ENCODE measurements at places on chromosomes 12 and 14.
A peak's percentile ranks its signal among the peaks of the same experiment; 100 is the strongest.

- DNase-seq, result no peak
Observed at GRCh38 chr14:64012720-64013119, 159.9 kb downstream of the SYNE2 start.

GRCh38 chr12:109877504-109878246 is 2.7 kb downstream of the GLTP start:
- no peak for DNase-seq

DNA sequence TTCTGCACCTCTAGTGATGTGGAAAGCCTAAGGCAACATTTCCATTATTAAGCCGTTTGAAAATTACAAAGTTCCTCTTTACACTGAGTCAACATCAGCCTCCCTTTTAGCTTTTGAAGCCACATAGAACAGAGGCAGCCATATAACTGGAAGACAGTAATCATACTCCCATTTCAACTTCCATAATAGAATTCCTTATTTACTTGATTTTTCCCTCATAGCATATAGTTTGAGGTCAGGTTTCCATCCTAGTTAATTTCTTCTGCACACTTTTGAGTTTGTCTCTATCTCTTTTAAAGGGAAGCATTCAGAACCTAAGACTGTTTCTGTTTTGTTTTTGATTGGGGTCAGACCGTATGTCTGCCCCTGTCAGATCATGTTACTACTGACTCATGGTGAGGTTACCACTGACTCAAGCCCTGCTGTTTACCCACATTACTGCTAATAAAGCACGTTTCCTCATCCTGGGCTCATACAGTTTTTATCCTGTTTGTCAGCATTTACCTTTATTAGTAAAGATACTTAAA is 161.0 kb downstream of the SLC38A4 start:
- DNase-seq, result no peak

DNA sequence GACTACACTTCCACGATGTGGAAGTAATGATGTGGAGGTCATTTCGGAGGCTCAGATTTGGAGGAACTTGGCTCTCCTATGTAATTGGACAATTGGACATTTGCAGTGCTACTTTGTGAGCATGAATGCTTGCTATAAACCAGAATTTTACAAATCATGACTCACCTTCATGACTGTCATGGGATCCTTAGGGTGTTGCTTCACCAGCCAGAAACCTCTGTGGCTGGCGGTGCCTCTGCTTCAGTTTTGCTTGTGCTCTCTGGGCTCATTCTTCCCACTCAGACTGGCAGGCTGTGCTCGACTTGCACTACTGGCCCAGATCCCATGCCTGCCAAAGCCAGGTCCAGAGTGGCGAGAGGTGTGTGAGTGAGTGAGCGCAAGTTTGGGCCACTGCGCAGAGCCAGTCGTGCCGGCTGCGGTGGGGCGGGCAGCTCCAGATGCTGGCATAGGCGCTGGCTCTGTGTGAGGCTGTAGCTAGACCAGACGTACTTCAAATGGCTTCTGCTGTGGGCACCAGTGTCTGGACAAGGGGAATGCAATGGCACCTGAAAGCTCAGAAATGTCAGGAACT is 387.8 kb downstream of the AEBP2 start:
- DNase-seq, result no peak

DNA sequence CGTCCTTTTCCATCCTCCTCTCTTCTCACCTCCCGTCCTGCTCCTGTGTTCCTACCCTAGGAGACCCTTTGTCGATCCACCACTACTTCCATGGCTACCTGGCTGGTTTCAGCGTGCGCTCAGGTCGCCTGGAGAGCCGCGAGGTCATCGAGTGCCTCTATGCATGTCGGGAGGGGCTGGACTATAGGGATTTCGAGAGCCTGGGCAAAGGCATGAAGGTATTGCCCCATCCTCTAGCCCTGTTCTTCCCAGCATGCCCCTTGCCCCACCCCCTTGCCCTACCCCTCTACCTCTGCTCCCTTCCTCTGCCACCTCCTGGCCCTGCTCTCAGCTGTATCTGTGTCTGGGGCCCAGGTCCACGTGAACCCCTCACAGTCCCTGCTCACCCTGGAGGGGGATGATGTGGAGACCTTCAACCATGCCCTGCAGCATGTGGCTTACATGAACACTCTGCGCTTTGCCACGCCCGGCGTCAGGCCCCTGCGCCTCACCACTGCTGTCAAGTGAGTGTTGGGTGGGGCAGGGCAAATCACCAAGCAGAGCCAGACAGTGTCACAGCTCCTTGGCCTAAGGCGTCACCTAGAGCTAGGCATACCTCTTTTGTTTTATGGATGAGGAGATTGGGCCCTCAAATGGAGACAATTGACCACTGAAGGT is 12.8 kb downstream of the CLSTN3 start:
- DNase-seq, result no peak

- DNase-seq, result peak; percentile 49
Observed at GRCh38 chr14:73591690-73592449, at the start of gene ACOT4. TSS of gene ACOT4 (plus strand) at chr14:73591873. CDS start at chr14:73591960, 87 bp downstream.

DNA sequence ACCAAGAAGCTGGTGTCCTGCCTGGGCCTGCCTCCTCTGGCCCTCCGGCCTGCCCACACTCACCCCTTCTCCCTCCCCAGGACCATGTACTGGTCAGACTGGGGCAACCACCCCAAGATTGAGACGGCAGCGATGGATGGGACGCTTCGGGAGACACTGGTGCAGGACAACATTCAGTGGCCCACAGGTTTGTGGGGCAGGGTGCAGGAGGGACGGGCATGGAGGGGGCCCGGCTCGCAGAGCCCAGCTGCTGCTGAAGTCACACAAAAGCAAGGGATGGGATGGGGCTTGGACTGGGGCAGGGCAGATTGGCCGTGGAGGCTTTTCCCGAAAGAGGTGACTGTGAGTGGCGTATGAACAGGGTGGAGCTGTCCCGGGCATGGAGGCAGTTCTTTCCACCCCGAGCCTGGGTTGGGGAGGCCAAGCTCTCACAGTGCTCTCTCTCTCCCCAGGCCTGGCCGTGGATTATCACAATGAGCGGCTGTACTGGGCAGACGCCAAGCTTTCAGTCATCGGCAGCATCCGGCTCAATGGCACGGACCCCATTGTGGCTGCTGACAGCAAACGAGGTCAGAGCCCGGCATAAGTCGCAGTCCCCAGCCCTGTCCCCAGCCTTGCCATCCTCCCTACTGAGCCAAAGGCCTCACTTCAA is 7.8 kb upstream of the NXPH4 start:
- DNase-seq, result no peak

- no peak for DNase-seq
Observed at GRCh38 chr12:132176920-132177551, 32.8 kb downstream of the NOC4L start.

- no peak for DNase-seq
Observed at GRCh38 chr14:78007160-78007559, 163.0 kb upstream of the NRXN3 start.

- no peak for DNase-seq
Observed at GRCh38 chr12:42760550-42760949, 171.0 kb upstream of the PRICKLE1 start.

DNA sequence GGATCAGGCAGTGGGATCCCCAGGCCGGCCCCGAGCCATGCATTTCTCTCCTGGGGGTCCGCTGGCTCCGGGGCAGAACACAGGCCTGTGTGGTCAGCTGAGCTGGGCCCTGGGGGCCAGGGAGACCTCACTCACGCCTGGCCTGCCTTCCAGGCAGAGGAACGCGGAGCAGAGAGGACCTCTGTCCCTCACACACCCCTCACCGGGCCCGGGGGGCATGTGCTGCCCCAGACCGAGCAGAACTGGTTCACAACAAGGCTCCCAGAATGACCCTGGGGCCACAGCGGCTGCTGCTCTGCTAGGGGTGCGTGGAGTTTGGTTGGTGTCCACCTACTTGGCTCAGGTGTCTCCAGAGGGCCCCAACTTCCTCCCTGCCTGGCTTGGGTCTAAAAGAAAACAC is 33.0 kb upstream of the RFLNA start:
- no peak for DNase-seq

DNA sequence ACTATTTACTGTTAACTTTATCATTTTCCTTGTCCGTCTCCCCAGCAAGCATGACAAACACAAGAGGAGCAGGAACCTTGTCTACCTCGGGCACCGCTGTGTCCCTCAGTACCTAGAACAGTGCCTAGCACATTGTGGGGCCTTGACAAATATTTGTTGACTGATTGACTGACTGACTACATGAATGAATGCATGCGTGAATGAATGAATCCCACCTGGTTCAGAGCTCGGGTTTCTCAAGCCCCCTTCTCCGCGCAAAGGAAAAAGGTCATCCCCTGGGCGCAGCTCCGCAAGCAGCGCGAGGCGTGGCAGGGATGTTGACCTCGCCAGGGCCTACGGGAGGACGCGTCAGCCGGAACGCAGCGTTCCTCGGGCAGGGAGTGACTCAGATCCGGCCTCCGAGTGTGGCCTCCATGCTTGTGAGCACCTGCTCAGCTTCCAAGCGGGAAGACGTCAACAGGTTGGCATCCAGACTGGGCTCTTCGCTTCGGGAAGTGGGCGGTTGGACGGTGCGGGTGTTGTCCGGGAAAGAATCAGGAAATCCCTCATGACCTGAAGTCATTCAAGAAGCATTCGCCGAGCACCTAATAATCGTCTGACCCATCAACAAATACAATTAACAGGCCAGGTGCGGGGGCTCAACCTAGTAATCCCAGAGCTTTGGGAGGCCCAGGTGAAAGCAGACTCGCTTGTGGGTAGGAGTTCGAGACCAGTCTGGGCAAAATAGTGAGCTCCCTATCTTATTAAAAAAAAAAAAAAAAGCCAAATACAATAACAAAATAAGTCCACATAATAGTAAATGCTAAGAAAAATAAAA is 13.9 kb upstream of the UBC start:
- DNase-seq, result no peak

- no peak for DNase-seq
Observed at GRCh38 chr14:63902375-63902976, 49.7 kb downstream of the SYNE2 start.

GRCh38 chr14:54713379-54713778 is 146.5 kb downstream of the SAMD4A start:
- DNase-seq, result no peak

DNA sequence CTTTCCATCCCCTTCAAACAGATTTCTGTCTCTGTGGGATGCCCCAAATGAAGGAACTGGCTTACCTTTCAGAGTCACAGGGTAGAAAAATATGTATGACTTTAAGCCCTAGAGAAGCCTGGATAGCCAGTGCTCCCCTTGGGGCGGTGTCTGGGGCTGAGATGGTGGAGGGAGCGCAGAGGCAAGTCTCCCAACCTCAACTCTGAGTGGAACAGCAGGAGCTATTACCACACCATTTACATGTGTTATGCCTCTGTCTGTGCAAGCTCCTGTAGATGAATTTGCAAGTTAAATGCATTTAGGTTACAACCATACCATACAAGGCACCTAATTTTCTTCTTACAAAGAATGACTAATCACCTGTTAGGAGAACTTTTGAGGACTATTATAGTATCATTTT is 50.4 kb upstream of the CLMN start:
- DNase-seq, result no peak

DNA sequence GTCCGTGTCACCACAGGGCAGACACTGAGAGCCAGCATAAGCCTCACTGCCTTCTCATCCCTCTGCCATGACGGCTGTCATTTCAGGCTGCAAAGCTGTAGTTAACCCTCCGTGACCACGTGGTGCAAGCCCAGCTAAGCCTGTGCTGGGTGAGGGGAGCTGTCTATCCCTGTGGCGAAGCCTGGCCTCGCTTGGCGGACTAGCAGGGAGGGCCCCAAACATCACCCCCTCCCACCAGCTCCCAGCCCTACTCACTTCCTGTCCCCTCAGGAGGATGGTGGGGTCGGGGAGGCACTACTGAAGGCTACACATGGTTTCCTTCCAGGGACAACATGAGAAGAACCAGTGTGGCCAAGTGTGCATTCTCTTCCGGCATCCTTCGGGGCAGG is 88.2 kb downstream of the CHGA start:
- no peak for DNase-seq

- no peak for DNase-seq
Observed at GRCh38 chr12:14994610-14995009, 21.8 kb downstream of the PDE6H start.

- no peak for DNase-seq
Observed at GRCh38 chr14:40987481-40987880, 619.2 kb upstream of the LRFN5 start.

GRCh38 chr14:23045419-23046357 is 3.7 kb downstream of the PSMB11 start:
- DNase-seq, result no peak

GRCh38 chr14:101819251-101819990 is 57.9 kb downstream of the PPP2R5C start:
- no peak for DNase-seq

GRCh38 chr14:103541709-103542604 is 13.0 kb downstream of the TRMT61A start:
- DNase-seq, result peak; percentile 83

- no peak for DNase-seq
Observed at GRCh38 chr14:54580933-54581332, 14.0 kb downstream of the SAMD4A start.

GRCh38 chr14:71733210-71733883 is 198.9 kb upstream of the RGS6 start:
- DNase-seq, result no peak

GRCh38 chr12:45232756-45233372 is 17.0 kb downstream of the ANO6 start:
- no peak for DNase-seq

DNA sequence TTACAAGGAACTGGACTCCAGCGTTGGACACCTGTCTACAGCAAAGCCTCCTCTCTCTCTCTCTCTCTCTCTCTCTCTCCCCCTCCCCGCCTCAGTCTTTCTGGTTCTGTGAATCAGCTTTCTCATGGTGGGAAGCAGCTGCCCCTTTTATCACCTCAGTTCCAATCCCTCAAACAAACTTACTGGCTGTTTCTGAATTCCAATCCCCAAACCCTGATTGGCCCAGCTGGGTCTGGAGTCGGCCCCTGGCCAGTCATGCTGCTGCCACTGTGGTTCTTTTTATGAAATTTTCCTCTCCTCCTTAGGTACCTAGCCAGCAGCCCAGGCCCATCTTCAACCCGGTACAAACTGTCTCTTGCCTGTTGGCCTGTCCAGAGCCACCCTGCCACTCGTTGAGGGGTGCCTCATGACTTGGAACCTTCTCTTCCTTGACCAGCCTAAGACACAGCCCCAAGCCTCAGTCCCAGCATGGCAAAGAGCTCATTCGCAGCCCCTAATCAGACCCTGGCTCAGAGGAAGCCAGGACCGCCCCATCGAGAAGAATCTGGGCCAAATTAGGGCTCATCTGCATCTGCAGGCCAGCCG is 9.4 kb upstream of the MORN3 start:
- no peak for DNase-seq

- no peak for DNase-seq
Observed at GRCh38 chr12:18457362-18457761, 196.0 kb downstream of the PIK3C2G start.

GRCh38 chr14:73740618-73741326 is 26.6 kb upstream of the PNMA1 start:
- DNase-seq, result peak; percentile 50

GRCh38 chr12:63917864-63918799 is 73.6 kb downstream of the SRGAP1 start:
- peak; percentile 24 for DNase-seq

DNA sequence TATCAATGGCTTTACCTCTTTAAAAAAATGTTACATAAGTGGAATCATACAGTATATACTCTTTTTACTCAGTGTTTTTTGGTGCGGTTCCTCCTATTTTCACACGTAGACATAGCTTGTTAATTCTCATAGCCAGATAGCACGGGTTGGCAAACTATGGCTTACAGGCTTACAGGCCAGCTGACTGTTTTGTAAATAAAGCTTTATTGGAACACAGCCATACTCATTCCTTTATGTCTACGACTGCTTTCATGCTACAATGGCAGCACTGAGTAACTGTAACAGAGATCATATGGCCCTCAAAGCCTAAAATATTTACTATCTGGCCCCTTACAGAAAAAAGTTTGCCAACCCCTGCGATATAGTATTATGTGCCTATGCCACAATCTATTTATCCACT is 5.8 kb upstream of the DAAM1 start:
- no peak for DNase-seq

Data from DMS79 (cell line).